NCI-H460 (cell line): ENCODE measurements at places on chromosomes 6 and 20.

DNA sequence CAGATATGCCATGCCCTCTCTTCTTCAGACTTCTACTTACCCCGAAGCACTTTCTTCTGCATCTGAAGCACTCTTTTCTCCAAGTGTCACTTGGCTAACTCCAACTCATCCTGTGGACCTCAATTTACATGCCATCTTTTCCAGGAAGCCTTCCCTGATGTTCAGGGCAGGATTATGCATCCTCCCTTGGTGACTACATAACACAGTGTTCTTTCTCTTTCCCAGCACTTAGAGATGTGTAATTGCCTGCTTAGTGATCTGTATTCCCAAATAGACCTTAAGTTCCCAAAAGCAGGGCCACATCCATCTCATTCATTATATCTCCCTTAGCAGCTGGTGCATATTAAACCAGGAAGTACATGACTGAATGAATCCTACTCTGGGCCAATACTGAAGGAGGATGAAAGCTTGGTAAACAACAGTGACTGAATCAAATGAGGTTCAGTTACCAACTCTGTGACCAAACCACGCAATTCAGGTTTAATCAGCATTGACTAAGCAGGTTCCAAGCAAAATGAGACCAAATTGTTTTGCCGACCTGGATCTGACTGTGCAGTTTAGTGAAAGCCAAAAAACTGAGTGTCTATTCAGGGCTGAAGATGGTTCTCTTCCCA is 121.4 kb upstream of the TCF21 start:
- no peak for DNase-seq

- DNase-seq, result no peak
These were observed 1.7 kb upstream of the RIPOR3 start for GRCh38 chr20:50693001-50693400.

DNA sequence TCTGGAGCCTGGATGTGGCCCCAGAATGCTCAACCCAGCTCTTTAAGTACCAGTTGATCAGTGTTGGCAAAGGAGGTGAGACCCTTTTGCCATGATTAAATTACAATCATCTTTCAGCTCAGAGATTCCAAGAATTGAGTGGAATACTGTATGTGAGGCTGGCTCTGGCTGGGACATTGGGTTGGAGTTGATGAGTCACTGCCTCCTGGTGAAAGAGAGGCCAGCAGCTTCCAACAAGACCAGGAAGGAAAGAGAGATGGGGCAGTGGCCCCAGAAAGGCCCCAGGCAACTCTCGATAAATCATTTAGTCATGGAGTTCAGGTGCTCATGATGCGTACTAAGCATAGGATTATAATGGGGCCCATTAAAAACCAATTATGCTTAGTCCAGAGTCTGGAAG is 2.1 kb downstream of the TGM6 start:
- no peak for DNase-seq

- no peak for DNase-seq
These were observed 64.5 kb downstream of the OR2B2 start for GRCh38 chr6:27847706-27848105.
